Smooth muscle cell of the brain vasculature (primary cell): ENCODE measurements at places on chromosomes 6 and 20.

DNA sequence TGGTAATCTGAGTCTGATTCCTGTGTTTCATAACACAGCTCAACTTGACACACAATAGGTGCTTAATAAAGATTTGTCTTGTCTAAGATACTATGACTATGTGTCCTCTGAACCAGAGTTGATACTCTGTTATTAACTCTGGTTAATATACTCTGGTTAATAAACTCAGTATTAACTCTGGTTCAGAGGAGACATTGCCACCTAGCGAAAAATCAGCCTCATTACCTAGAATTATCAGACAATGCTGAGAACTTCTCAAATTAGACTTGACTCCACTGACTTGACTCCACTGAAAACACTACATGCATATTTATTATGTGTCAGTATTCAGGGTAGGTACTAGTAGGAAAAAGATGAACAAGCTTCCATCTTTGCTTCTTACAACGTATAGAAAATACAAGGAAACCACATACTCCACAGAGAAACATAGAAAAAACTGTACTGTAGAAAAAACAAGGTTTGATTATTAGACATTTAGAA lies 73.9 kb downstream of the AHI1 start:
- peak; percentile 20 for DNase-seq

DNA sequence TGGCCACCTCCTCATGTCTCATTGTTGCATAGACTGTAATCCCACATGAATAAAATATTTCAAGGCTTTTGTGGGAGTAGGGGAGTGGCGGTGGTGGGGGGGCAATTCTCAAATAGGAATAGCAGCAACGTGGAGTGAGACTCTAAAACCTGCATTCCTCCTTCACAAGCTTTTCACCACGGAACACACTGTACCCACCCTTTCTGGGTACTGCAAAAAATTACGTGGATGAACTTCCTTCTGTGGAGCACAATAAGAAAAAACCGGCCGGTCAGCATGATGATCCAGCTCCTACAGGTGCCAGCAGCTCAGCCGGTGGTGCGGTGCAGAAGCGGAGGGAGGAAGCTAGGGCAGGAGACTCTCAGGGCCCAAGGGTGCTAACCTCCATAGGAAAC lies 930 bp upstream of the RRAGD start:
- no peak for DNase-seq

DNA sequence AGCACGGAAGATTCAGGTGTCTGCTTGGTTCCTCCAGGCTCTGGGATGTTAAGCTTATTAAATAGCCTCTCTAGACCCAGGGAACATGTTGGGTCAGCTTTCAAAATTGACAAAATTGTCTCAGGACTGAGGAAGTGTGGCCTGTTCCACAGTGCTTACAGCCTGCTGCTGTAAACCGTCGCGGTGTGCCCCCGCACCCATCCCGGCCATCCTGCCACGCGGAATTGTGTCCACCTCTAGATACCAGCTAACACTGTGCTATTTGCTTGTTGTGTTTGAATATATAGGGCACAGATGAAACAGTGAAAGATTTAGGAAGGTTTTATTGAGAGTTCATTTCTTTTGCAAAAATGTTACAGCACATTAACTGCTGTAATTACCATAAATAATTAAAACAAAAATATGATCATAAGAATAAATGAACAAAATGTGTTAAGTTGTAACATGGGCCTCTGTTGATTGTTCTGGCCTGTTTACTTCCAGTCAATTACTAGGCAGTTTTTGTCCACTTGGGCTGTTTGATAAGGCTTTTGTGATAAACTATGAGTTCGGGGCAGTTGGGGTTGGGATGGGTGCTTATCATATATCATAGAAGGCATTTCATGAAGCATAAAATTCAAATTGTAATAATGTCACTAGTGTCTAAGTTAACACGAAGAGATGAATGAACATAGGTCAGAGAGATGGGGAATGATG lies 77.4 kb downstream of the ARID1B start:
- no peak for DNase-seq

- no peak for DNase-seq
These were observed 37.3 kb upstream of the AHI1 start for GRCh38 chr6:135534773-135535380.

GRCh38 chr6:76035713-76036112 lies 36.7 kb downstream of the IMPG1 start:
- no peak for DNase-seq

- DNase-seq, result no peak
These were observed 160.2 kb downstream of the SYNDIG1 start for GRCh38 chr20:24629668-24630067.

DNA sequence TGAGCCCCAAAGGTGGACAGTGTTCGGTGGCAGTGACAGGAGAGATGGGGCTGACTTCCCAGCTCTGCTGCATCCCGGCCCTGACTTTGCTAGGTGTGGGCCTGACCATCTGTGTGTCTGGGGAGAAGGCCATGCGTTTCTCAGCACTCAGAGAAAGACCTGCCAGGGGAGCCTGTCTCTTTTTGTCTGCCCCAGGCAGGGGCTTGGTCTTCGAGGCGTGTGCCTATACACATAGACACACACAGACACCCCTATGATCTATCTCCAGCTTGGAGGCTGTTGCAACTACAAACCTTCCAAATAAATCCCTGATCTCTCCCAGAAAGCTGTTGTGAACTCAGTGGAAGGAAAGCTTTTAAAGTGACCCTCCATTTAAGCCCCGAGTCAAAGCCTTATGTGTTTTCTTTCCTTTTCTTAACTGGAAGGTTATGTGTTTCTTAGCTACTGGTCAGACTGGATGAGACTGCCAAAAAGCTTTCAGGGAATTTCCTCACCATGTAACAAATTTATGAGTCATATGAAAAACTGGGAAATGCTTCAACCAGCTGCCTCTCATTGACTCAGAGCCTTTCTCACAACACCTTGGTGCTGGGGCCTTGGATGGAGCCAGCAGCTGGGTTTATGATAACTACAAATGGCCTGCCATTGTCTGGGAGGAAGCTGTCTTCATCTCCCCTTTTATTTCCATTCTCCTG lies 102.6 kb downstream of the CDC5L start:
- peak; percentile 74 for DNase-seq

DNA sequence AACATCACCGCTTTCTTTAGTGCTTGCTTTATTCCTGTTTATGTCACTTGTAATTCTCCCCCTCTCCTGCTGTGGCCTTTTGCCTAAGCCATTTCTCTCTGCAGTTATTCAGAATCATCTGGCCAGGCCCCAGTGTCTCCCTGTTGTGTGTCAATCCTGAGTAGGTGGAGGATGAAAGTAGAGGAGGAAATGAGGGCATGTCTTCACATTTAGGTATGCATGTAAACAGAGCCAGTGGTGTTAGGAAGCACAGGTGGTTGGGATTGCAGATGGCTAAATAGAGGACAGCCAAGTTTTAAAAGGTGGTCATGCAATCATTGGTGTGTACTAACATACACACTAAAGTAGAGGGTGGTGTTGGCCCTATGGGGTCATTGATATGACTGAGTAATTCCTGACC lies 5.2 kb downstream of the PRSS35 start:
- DNase-seq, result no peak

DNA sequence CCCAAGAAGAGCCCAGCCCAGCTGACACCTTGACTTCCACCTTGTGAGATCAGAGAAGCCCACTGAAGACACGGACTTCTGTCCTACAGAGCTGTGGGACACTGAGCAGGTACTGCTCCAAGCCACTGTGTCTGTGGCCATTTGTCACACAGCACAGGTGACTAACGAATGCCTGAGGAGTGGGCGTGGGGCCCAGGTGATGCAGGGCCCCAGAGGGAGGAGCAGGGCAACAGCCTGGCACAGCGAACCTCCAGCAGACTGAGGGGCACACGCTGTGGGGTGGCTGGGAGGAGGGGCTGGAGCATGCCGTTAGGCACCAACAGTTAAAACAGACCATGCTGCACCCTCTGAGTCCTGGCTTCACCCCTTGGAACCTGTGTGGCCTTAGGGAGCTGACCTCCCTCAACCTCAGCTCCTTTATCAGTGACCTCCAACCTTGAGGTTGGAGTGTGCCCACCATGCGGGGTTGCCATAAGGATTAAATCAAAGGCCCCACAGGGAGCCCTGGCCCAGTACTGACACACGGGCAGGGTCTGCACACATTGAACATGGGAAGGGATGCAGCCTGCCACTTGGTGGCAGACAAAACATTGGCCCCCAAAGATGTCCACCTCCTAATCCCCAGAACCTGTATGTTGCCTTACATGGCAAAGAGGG lies 119.9 kb upstream of the CST7 start:
- DNase-seq, result no peak

DNA sequence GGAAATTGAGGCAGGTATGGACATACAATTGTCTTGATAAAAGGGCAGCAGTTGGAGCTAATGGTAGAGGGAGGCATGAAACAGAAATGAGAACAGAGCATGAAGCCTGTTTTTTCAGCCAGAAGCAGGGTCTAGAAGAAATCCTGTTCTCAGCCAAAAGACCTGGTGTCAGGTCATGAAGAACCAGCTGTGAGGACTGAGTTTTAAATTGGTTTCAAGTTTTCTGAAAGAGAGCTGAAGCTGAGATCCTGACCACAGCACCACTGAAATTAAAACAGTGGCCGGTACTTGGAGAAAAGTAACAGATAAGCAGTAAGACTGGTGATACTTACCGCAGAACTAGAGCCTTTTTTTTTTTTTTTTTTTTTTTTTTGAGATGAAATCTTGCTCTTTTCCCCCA lies 283.8 kb upstream of the BMP2 start:
- DNase-seq, result no peak

DNA sequence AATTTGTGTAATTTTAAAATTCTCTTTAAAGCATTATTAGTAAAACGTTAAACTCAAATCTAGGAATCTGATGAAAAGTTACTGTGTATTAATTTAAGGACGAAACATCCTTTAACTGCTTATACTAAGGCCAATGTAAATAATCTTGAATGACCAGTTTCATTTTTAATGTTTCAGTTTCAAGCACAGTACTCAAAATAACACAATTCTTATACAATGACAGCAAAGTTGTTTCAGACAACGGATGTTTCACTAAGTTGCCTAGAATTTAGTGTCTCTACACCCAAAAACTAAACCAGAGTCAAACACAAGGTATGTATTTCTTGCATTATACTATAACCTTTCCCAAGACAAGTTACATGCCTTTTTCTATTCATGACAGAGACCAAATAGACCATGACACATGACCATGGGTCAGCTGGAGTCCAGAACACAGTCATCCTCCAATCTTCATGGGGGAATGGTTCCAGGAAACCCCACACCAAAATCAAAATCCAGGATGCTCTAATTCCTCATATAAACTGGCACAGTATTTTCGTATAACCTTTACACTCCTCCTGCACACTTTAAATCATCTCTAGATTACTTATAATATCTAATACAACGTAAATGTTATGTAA lies 7.7 kb downstream of the PHIP start:
- no peak for DNase-seq

DNA sequence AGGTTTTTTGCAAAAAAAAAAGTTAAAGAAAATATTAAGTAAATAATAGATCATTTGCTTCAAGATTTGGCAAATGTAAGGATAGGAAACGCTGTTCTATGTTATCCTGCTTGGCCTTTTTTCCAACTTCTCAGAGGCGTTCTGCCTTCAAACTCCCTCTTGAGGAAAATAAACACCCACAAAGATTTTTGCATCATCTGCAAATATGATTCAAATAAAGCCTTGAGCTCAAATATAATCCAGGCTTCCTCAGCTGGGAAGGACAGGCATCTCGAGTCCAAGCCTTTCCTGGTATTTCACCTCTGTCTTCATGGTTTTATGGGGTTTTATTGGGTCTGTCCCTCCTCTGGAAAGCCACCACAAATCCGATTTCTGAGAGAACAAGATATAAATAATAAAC lies 67.7 kb upstream of the PTPN1 start:
- DNase-seq, result no peak

- no peak for DNase-seq
These were observed 317.8 kb upstream of the SULF2 start for GRCh38 chr20:48102931-48103660.

DNA sequence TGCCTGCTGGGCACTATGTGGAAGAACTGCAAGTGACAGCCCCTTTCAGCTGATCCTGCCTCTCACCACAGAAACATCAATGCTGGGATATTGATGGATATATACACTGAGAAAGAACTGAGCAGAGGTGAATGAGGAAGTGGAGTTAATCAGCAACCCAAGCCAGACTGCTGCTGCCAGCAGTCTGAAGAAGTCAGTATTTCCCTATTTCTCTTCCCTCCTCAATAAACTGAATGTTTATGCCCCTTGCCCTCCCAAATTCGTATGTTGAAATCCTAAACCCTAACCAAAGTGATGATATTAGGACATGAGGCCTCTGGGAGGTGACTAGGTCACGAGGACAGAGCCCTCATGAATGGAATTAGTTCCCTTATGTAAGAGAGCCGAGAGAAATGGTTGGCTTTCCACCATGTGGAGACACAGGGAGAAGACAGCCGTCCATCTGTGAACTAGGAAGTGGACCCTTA lies 76.3 kb downstream of the CDK19 start:
- no peak for DNase-seq

- no peak for DNase-seq
These were observed 37.1 kb downstream of the DTD1 start for GRCh38 chr20:18624948-18625347.

GRCh38 chr20:12023194-12023795 lies 105.6 kb downstream of the BTBD3 start:
- no peak for DNase-seq

DNA sequence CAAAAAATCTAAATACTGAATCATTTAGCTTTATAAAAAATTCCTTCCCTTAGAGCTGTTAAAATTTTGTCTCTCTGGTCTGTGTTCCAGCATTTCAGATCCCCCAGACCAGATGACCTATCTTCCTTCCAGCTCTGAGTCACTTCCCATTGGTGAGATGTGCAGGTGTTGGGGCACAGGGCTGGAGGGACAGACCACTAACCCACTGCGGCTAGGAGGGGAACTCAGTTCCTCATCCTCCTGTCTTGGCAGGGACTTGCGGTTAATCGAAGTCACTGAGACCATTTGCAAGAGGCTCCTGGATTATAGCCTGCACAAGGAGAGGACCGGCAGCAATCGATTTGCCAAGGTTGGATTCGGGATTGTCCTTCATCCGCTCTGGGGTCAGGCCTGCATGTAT lies 6.0 kb downstream of the CNPY3 start:
- no peak for DNase-seq

GRCh38 chr20:25136643-25137559 lies 55.0 kb upstream of the VSX1 start:
- peak; percentile 17 for DNase-seq

DNA sequence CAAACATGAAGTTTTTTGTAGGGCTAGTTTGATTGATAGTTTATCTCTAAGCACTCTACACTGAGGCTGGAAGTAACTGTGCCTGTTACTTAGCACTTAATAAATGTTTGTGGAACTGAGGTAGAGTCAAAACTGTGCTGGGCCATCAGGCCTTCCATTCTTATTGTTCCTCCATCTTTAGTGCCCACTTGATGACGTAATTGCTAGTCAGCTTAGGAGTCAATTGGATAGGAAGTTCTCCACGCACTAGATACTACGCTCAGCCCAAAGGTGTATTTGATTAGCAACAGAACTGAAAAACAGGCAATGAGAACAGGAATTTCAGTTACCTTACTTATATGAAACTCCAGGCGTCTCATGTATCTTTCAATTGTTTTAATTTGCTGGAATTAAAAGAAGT lies 67.0 kb downstream of the RIPOR2 start:
- DNase-seq, result no peak
